Regular cardiac myocyte (primary cell): ENCODE measurements at places on chromosomes 5 and 9. TPM values are rescaled to one million over a fixed set of nuclear protein-coding genes. Genes with fewer than 3 reads are reported as not detected.

CDH6 gene
- 125 and 140 TPM in 2 replicates for total RNA-seq

CD180 gene
- total RNA-seq: not detected in 2 replicates

SPATA31E1 gene
- not detected in 2 replicates for total RNA-seq

LCNL1 gene
- 0.85 TPM in 1 of 2 replicates, not detected in the other for total RNA-seq

VLDLR gene
- total RNA-seq: 7.5 and 30.4 TPM in 2 replicates
